Renal cortical epithelial cell (primary cell): ENCODE measurements at places on chromosomes 6 and 20.

GRCh38 chr20:52895701-52896100 is 76.5 kb upstream of the TSHZ2 start:
- no peak for DNase-seq

DNA sequence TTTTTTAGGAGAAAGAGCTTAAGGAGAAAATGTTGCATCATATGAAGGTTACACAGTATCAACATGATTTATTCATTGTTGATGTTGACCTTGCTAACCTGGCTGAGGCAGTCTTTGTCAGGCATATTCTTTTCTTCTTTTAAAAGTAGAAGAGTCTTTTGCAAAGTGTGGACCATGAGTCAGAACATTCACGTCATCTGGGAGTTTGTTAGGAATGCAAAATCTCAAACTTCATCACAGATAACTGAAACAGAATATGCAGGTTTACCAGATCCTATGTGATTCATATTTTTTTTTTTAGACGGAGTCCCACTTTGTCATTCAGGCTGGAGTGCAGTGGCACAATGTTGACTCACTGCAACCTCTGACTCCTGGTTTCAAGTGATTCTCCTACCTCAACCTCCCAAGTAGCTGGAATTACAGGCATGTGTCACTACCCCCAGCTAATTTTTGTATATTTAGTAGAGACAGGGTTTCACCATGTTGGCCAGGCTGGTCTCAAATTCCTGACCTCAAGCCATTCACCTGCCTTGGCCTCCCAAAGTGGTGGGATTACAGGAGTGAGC is 530.4 kb upstream of the BTBD3 start:
- DNase-seq, result peak; percentile 73

DNA sequence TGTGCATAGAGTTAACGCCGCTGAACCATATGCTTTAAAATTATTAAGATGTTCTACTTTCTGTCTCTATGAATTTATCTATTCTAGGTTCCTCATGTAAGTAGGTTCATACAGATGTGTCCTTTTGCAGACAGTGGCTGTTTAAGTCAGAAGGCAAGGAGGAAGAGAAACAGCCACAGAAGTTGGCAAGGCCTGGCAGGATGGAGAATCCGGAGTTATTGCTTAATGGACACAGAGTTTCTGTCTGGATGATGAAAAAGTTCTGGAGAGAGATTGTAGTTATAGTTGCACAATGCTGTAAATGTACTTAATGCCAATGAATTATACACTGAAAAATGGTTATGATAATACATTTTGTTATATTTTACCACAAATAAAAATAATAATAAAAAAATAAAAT is 283.6 kb upstream of the CNR1 start:
- no peak for DNase-seq

DNA sequence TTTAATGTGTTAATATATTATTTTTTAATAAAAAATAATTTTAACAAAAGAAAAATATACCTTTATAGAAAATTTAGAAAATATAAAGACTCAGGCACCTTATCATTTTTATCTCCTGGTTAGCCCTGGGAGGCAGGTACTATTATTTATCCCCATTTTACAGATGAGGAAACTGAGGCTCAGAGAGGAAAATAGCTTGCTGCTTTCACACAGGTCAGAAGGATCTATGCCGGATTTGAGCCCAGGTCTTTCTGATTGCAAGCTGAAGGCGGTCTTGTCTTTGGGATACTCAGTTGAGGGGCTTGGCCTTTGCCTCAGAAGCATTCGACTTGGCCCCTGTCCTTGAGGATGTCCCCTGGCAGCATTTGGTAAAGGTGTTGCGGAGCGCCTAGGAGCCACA is 11.5 kb upstream of the OSER1 start:
- no peak for DNase-seq
